ENCODE measurements at places on chromosomes 1 and 21.

DNA sequence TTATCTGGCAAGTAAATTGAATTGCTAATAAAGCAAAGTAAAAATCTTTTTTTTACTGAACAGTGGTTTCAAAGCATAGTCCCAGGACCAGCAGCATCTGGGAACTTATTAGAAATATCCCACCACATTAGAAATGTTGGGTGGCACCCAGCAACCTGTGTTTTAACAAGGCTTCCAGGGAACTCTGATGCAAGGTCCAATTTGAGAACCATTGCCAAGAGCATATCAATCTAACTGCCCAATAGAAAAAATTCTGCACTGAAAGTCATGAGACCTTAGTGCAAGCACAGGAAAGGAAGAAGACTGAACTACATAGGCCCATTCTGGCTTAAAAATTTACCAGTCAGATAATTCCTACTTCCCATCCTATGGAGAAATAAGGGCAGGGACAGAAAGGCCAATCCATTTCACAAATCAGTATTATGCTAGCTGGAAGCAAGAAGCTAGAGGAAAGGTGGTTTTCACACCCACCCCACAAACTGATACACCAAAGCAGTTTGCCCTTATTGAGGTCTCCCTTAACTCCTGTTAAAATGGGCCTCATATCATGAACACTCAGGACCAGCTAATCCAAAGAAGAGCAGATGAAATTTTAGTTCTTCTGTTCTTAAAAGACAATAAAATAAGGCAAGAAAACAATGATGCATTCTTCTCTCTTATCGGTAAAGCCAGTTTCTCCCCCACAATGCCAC lies 17.5 kb upstream of the C1orf105 start:
- no peak for DNase-seq

- DNase-seq = no peak
These were observed 16.2 kb downstream of the HSD11B1 start for GRCh38 chr1:209720826-209721225.

DNA sequence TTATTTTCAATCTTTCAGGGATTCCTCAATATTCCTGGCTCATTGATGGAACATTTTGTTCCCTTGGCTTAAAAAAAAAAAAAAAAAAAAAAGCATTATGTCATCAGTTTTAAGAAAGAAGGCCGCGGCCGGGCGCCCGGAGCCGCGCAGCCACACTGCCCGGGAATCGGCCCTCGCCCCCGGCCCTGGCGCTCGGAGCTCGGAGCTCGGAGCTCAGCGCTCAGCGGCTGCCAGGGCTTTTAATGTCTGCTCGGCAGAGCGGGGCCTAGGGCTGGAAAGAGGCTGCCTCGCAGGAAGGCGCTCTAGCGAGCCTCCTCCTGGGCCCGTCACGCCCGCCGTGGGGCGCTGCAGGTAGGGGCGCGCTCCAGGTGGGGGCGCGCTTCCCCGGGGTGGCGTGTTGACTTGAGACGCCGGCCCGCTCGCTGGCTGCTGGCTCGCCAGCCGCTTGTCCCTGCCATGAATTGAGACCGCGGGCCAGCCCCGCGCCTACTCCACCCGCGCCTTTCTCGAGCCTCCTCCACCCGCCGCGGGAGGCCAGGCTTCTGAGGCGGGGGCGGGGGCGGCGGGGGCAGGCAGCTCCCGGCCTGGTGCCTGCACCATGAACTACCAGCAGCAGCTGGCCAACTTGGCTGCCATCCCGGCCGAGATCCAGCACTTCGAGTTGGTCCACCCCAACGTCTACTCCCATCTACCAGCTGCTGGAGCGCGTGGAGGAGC lies 5.4 kb upstream of the TDRD5 start:
- no peak for DNase-seq

GRCh38 chr1:234369784-234370183 lies 3.5 kb upstream of the COA6 start:
- DNase-seq = no peak

DNA sequence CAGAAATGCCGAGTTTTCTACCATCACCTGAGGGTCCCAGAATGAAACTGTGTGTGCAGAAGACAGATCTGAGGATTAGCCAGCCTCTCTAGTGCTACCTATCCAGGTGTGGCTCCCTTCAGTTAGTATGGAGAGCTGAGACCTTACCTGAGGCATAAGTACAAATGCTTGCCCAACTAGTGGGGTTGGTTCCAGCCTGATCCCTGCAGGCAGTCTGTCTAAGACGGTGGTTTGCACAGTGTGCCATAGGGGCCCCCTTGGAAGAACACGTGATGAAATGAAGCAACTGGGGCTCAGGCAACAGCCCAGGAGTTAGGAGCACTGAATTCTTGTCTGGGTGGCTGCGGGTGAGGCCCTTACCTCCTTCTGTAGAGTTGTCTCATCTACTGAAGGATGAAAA lies 15.6 kb downstream of the S100A7A start:
- DNase-seq = no peak

DNA sequence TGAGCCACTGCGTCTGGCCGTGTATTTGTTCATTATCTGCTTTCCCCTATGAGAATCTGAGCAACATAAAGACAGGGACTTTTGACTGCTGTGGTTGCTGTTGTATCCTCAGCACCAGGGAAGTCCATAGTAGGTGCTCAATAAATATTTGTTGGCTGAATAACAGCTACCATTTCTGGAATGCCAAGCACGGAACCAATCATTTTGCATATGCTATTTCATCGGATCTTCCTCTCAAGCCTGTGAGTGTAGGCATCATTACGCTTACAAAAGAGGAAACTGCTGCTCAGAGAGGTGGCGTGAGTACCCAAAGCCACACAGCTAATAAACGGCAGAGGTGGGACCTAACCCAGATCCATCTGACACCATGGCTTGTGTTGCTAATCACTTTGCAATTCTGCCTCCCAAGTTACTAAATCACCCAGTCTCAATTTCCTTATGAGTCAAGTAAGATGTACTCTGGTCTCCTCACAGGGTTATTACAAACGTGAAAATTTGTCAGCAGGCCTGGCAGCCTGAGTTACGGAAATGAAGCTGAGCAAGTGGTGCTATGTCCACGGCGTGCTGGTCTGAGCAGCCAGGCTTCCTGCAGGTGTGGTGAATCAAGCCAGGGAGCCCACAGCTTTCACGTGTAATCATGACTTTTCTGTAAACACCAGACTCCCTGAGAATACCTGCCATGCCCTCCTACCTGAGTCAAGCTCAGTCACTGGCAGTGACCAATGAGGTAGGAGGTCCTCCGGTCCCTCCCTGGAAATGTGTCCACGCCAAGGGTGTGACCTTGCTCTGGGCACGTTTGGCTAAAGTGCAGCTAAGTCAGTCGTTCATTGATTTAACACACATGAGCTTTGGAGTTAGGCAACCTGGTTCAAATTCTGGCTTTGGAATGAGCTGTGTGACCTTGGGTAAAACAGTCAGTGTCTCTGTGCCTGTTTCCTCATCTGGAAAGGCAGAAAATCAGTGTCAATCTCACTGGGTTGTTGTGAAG lies 4.8 kb upstream of the RHCE start:
- no peak for DNase-seq

DNA sequence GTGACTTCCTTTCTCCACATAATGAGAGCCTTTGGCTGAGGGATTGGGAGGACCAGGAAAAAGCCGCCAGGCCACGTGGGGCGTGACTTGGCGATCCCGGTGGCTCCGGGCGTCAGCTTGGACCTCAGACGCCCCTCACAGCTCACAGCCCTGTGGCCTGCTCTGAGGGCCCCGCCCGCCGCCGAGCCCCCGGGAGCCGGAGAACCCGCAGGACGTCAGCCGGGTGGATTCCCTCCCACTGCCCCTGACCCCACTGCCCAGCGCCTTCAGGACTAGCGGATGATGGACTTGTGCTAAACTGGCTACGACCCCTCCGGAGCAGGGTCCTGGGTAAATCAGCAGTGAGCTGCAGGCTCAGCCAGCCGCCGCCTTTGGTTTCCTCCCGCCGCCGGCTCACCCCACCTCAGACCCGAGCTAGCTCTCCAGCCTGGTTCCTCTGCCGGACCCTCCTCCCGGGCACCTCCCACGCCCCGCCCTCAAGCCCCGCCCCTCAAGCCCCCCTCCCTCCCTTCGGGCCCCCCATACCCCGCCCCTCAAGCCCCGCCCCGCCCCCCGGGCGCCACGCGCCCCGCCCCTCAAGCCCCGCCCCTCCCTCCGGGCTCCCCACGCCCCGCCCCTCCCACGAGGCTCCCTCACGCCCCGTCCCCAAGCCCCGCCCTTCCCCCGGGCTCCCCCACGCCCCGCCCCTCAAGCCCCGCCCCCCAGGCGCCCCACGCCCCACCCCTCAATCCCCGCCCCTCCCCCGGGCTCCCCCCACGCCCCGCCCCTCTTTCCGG lies 10.0 kb upstream of the FAAP20 start:
- no peak for DNase-seq

DNA sequence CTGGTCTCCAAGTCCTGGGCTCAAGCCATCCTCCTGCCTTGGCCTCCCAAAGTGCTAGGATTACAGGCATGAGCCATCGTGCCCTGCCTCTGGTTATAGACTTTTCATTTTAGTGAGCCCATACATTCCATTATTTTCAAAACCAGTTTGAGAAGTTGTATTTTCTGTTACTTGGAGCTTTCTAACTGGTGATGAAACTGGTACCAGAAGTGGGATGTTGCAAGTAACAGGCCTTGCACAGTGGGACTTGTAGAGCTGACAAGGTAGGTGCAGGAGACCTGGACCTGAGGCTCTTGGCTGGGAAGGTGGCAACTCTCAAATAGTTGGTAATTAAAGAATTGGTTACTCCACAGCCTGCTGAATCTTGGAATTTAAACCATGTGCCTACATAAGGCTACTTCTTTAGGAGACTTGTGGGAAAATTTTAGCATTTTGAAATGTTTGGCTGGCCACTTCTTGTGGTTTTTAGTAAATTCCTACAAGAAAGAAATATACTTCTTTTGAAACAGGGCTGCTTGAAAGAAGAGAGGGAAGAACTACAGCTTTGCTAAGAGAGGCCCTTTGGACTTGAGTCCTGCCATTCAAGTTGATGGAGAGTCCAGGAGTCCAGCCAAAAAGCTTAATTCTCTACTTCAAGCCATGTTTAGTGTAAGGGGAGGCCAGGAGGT lies 9.8 kb upstream of the ALPL start:
- DNase-seq = no peak

DNA sequence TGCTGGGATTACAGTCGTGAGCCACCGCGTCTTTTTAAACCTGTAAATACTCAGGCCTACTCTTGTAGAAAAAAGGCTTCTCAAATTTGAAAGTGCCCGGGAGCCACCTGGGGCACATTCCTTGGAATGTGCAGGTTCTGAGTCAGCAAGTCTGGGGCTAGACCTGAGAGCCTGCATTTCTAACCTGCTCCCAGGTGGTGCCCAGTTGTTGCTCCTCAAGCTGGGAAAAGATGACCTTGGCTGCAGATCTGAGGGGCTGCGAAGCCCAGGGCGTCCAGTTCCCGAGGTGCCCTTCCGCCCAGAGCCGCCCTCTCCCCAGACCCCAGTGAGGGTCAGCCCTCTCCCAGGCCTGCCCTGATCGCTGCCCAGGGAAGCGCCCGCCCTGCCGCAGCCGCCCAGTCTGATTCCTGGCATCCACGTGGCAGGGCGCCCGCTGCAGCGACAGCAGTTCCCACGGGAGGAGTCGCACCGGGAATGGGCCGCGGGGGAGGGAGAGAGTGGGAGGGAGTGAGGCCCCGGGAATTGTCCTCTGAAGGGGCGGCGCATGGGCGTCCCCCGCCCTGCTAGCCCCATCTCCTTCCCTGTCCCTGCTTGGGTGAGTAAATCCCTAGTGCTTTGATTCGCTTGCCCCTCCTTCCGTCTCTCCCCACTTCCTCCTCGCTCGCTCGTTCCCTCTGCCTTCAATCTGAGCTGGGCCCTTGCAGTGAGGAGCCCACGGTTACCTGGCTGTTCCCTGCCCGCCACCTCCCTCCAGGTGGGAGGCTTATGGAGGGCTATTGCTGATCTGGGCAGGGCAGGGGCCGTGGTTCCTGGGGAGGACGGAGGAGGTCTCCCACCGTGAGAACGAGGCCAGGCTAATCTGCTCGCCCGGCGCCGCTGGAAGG lies 18.8 kb upstream of the TENT5B start:
- DNase-seq = no peak

DNA sequence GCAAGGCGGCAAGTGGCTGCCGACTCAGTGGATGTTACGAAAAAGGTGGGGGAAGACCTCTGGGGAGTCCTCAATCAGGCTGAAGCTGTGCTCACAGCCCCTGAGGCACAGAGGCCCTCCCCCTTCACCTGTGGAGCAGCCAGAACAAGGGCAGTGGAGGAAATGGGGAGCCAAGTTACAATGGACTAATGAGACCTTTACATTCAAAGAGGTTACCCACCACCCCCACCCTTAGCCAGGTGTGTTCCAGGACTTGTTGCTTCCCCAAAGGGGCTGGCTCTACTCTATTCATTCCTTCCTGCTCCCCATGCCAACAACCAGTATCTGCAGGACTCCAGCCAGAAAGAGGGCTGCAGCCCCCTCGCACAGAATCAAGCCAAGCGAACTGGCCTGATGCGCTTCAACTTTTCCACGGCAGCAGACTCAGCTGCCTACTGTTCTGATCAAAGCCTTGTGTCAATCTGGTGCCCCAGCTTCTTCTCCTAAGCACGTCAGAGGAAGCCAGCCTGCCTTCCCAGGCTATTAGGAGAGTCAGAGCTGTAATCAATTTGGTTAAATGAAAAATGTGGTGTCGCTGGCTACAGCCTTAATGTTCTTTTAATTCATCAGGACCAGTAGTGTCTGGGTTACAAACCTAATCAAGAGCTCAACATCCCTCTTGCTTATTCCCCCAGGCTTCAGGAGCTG lies 1.8 kb upstream of the SYT2 start:
- DNase-seq = no peak

DNA sequence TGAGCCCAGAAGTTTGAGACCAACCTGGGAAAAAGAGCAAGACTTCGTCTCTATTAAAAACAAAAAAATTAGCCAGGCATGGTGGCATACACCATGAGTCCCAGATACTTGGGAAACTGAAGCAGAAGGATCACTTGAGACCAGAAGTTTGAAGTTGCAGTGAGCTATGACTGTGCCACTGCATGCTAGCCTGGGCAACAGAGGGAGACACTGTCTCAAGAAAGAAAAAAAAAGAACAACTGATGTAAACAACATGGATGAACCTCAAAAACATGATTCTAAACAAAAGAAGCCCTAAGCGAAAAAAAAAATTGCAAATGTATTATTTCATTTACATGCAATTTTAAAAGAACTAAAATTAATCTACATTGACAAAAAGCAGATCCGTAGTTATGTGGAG lies 9.0 kb downstream of the LRRC40 start:
- no peak for DNase-seq

DNA sequence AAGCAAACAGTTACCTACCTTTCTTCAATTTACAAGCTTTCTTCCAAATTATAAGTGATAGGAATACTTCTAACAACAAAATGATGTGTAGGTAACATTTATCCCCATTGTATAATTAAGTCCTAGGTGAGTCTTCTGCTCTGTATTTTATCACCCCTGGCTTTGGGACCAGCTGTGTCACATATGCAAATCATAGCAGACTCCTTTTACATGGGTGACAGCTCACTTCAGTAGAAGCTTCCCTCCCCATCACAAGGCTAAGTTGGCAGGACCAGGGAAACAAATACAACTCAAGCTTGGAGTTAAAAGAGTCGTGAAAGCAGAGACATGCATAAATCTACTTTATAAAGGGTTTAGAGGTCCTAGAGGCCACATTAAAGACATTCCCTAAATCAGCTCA lies 121.1 kb upstream of the RUNX1 start:
- no peak for DNase-seq

- DNase-seq = no peak
These were observed 36.5 kb upstream of the KCND3 start for GRCh38 chr1:112026016-112026415.

- DNase-seq = no peak
These were observed 47.5 kb downstream of the OLFML3 start for GRCh38 chr1:114026797-114027196.

GRCh38 chr1:26259578-26259977 lies 20.3 kb upstream of the SH3BGRL3 start:
- DNase-seq = no peak

- no peak for DNase-seq
These were observed 172.2 kb downstream of the EDEM3 start for GRCh38 chr1:184582411-184582810.

Measured in NCI-H1417 treated with DMSO at 0.1 percent for 48 hours (cell line).